Eye (tissue), 1 donor: ENCODE measurements at places on chromosomes 12 and 14.

- DNase-seq: no peak
These were observed 40.3 kb downstream of the SUSD6 start for GRCh38 chr14:69651664-69652063.

GRCh38 chr14:85063747-85064146 lies 466.2 kb upstream of the FLRT2 start:
- no peak for DNase-seq

DNA sequence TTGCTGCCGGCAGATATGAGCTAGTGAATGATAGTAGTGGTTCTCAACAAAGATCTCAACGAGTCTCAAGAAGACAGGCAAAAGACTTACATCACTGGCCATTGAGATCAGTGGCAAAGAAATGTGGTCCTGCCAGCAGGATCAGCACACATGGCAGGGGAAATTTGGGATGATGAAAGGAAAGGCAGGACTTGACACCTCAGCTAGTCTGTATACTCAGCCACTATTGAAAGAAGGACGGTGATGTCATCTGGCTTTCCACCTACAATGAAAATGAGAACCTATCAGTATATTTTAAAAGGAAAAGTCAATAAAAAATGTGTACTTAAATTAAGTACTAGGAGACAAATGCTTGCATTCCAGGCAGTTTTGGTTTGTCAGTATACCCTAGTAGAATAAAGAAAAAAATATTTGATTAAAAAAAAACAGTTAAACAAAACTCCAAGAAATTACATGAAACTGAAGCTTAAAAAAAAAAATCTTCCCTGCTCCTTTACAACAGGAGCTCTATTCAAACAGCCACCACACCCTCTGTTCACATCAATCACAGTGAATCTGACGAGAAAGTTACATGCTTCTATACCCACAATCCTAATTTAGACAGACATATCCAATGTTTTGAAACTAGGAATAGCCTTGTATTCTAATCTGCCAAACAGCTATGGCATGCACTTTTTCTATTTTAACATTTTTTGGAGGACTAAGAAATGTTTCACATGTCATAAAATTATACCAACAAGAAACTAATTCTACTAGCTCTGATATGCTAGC lies 34.9 kb downstream of the RAD9B start:
- DNase-seq: no peak

GRCh38 chr12:127282786-127283565 lies 984.0 kb upstream of the TMEM132C start:
- DNase-seq: no peak

DNA sequence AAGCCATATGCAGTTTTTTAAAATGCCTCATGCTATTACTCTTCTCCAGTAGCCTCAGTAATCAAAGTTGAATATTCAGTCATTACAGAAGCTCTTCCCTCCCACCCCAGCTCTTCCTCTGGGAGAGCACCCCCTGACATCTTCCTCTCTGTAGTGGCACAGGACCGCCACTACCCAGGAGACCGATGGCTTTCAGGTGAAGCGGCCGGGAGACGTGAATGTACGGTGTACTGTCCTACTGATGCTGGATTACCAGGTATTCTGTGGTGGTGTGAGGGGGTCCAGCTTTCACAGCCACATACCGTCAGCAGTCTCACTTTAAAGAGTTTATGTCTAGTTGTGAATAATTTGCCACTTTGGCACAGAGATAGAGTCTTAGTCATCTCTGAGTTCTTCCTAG lies 4.6 kb downstream of the SMARCD1 start:
- no peak for DNase-seq

DNA sequence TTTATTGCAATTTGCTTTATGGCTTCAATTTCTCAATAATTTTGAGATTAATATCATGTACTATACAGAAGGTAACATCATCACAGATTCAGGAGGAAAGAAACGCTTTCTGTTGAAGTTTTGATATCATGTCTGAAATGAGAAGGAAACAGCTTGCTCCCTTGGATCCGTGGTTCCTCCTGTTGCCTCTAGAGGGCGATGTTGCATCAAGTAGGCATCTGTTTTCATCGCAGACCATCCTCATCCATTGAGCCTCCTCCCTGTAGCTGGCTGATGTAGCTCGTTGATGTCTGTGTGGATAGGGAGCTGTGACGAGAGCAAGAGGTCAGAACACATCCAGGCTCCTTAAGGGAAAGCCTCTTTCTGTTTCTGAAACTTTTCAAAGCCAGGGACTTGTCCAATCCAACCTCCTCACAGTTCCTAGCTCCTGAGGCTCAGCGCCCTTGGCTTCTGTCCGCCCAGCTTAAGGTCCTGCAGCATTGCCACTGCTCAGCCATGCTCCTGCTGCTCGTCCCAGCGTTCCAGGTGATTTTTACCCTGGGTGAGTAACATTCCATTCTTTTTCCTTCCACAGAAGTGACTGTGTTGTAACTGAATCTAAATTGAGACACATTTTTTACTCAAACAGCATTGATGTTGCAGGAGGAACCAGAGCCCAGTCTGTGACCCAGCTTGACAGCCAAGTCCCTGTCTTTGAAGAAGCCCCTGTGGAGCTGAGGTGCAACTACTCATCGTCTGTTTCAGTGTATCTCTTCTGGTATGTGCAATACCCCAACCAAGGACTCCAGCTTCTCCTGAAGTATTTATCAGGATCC lies 304.8 kb upstream of the OR4E1 start:
- DNase-seq: peak; percentile 54

- DNase-seq: no peak
These were observed 39.2 kb downstream of the EID3 start for GRCh38 chr12:104342635-104343249.

DNA sequence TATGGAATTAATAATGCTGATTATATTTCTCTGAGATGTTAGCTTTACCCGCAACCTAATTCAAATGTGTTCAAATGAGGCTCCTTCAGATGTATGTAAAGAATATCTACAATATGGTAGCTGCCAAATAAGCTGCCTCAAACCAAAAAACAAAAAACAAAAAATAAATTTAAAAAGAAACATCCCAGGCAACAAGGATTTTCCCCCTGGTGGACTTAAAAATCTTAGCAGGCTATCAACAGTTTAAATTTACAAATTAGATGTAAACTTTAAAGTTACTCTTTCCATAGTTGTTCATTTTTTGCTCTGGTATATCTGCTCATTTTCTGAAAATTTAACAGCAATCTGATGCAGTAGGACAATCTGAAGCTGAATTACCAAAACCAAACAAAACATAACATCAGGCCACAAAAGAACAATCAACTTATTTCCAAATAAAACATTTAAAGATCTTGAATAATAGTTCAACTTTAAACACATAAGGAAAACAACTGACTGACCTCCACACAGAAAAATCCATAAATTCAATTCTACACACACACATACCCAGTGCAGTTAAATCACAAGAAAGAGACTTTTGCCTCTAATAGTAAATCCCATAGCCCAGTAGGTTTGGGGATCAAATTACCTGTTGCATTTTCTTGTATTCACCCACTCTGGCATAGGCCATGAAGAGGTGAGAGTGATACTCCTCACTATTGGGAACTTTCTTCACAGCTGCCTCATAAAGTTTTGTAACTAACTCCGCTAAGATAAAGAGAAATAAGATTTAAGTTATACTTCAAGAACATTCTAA lies 21.3 kb downstream of the NAA25 start:
- no peak for DNase-seq

DNA sequence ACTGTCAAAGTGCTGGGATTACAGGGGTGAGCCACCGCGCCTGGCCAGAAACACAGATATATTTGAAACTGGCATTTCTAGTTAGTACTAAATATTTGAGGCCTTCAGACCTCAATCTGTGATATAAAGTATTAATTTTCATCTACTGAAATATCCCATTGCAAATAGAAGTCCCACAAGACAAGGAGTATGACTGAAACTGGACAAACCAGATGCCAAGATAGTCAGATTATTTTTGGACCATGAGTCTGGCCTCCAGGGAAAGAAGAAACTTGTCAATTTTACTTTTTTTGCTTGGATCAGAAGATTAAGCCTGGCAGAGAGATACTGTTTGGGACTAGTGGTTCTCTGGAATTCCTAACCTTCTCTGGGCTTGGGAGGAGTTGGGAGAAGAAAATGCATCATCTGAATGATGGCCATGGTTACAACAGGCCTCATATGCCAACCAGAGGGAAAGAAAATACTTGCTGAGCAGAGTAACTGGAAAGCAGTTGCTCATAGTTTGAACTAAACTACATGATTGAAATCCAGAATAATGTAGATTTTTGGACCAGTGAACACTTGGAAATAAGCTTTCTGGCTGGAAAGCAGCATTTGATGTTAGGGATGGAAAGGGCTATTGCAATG lies 2.9 kb upstream of the SMOC1 start:
- no peak for DNase-seq

- DNase-seq: no peak
These were observed 185.7 kb upstream of the PPFIA2 start for GRCh38 chr12:81944886-81945285.

DNA sequence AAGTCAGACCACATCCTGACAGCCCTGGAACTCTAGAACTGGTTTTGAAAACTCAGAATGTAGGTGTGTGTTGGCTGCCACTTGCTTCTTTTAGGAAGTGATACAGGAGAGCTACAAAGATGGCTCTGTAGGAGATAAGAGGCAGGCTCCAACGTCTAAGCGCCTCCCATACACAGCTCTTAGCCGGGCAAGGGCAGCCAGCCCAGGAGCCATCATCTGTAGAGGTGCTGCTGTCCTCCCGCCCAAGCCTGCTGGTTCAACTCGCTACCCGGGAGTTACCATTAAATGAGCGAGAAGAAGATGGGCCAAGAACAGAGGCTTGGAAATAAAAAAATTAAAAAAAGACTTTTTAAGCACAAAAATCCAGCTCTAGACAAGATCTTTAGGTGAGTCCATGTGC lies 61.2 kb upstream of the DIO3 start:
- DNase-seq: no peak

GRCh38 chr14:77320238-77320935 lies at the start of gene POMT2:
TSS of gene POMT2 (minus strand) at chr14:77320883. CDS start at chr14:77320681, 202 bp downstream.
- DNase-seq: peak; percentile 97

DNA sequence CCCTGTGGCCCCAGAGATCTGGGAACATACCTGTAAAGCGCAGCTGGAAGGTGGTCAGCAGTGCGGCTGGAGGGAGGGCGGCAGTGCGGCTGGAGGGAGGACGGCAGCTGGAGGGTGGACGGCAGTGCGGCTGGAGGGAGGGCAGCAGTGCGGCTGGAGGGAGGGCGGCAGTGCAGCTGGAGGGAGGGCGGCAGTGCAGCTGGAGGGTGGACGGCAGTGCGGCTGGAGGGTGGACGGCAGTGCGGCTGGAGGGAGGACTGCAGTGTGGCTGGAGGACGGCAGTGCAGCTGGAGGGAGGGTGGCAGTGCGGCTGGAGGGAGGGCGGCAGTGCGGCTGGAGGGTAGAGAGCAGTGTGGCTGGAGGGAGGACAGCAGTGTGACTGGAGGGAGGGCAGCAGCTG lies 23.5 kb downstream of the LRCOL1 start:
- no peak for DNase-seq

GRCh38 chr12:124608450-124608870 lies 41.0 kb upstream of the NCOR2 start:
- no peak for DNase-seq

DNA sequence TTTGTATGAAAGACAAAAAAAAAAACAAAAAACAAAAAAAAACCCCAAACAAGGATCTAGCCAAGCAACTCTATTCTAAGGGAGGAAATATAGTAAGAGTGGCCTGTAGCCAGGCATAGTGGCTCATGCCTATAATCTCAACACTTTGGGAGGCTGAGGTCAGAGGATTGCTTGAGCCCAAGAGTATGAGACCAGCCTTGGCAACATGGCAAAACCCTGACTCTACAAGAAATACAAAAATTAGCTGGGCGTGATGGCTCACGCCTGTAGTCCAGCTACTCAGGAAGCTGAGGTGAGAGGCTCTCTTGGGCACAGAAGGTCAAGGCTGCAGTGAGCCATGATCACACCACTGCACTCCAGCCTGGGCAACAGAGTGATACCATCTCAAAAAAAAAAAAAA lies 47.9 kb downstream of the TMEM117 start:
- no peak for DNase-seq
